ENCODE measurements at places on chromosomes 6 and 20.

DNA sequence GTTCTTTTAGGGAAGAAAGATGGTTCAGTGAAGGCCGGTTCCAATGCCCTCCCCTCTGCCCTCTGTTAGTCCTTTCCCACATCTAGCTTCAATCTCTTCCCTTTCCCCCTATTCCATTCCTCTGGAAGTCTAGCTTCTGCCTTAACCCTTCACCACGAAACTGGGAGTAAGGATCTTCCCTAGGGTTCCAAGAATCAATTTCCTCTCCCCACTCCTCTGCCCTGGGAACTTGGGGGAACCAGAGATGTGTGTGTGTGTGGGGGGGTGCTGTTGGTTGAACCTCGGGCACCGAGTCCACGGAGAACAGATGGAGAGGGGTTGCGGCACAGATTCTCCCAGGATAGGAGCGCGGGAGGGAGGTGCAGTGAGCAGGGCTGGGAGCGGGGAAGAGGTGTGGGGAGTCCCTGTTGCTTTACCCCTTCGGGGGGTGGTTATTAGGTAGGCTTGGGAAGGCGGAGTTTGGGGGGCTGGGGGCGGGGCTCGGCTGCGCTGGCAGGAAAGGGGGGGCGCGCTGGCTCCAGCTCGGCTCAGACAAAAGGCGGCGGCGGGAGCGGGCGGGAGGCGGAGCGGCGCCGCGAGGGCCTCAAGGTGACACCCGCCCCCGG, at the start of gene TMEM151B:
Gene TMEM151B (plus strand): TSS at position 530 of the 605 bp plus-strand sequence. CDS start 293 bp downstream, outside the sequence.
- DNase-seq, result no peak

DNA sequence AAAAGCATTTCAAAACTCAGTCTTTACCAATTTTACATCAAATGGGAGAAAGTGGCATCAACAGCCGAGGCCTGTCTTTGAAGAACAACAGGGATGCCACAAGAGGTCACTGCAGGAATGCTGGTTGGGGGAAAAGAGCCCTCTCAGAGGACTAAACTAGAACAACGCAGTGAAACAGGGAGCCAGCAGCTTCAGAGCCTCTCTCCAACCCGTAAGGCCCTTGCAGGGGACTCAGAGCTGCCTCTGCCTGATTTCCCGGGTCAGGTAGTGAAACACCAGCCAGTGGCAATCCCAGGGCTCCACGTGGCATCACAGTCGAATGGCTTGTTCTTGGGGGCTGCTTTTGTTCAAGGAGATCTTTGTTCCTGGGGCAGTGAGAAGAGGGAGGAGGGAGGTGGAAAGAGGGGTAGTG, 55.0 kb upstream of the KCNK16 start:
- no peak for DNase-seq

DNA sequence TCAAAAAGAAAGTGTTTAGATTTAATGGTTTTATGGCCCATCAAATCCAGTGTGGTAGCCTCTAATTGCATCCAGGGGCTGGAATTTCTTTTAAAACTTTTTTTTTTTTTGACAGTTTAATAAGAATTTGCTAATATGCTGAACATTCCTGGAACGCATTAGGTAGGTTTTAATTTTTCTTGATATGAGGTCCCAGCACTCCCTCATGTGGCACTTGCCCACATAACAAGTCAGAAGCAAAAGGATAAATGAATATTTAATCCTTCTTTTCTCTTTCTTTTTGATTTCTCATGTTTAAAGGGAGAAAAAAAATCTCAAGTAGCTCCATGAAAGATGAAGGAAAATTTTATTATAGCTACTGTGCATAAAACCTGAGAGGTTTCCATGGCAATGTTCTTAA, 13.5 kb downstream of the HAO1 start:
- DNase-seq, result no peak

DNA sequence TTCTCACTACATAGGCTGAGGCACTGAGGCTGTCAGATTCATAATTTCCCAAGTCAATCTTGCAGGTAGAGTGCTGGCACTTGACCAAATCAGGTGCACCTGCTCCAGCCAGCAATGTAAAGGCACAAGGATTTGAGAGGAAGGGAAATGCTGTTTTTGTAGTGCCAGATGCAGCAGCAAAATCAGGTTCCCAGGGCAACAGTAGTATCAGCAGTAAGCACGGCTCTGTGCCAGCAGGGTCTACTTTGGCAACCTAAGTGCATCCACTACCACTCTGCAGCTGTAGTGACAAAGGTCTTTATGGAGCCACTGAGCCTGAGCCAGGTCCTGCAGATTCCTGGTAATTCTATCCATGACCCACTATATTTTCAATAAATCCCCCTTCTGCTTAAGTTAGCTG, 329.5 kb downstream of the TPBG start:
- DNase-seq, result no peak

GRCh38 chr6:13453153-13453552, 34.2 kb downstream of the GFOD1 start:
- DNase-seq, result no peak

Data from CD4-positive, alpha-beta T cell (primary cell).